ENCODE measurements at places on chromosomes 1 and 21.

- no peak for DNase-seq
These were observed 20.9 kb downstream of the COA7 start for GRCh38 chr1:52677076-52677806.

DNA sequence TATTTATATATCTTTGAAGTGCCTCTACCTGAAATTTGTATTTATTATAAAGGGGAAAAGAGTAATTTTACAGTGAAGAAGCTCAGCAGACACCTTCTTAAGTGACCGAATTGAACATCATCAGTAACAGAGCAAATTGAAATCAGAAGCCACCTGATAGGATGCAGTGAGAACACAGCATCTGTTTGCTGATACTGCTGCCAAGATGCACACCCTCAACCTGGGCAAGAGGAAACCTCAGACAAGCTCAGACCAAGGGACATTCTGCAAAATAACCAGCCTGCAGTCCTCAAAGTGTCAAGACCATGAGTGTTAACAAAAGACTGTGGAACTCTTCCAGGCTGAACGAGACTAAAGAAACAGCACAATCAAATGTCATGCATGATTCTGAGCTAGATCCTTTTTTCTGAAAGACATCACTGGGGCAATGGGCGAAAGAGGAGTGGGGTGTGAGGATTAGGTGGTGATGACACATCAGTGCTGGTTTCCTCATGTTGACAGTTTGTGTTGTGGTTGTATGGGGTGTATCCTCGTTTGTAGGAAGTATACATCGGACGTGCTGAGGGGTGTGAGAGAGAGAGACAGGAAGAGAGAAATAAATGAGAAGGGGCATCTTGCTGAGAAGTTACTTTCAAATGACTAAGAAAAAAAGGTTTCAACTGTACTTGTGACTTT, 103.7 kb downstream of the ABCA4 start:
- no peak for DNase-seq

- DNase-seq, result no peak
These were observed 19.7 kb downstream of the CAMK2N1 start for GRCh38 chr1:20466273-20466672.

DNA sequence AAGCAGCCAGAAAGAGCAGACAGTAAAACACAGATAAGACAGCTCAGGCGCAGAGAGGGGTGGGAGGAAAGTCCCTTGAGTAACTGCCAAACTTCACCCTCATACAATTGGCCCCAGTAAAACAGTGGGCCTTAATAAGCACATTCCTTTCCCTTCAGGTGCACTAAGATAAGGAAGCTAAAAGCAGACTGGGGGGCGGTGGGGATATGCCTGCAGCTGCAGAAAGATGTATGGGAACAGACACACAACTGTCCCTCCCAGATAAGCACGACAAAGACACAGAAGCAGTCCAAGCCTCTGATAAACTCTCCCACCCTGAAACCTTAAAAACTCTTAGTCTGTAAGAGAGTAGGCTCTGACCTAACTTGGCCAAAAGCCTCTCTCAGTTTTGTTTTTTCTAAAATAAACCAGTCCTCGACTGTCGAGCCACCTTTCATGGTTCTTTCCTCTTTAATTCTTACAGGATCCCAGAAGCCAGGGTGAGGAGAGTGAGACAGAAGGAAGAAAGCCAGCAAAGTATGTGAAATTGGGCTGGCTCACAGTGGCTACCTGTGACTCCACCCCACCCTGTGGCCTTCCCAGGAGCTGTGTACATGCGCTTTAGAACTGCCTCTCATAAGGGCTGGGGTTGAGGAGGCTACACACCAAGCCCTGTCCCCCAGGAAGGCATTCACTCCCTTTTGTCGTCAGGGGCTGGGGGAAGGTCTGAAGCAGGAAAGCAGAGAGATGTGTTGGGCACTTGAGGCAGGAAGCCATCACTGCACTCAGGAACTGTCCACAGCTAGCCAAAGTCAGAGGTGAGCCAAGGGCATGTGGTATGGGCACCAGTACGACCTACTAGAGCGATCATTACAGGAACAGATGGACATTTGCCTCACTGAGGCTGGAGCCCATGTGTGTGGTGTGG, 4.6 kb downstream of the PGLYRP4 start:
- DNase-seq, result no peak

DNA sequence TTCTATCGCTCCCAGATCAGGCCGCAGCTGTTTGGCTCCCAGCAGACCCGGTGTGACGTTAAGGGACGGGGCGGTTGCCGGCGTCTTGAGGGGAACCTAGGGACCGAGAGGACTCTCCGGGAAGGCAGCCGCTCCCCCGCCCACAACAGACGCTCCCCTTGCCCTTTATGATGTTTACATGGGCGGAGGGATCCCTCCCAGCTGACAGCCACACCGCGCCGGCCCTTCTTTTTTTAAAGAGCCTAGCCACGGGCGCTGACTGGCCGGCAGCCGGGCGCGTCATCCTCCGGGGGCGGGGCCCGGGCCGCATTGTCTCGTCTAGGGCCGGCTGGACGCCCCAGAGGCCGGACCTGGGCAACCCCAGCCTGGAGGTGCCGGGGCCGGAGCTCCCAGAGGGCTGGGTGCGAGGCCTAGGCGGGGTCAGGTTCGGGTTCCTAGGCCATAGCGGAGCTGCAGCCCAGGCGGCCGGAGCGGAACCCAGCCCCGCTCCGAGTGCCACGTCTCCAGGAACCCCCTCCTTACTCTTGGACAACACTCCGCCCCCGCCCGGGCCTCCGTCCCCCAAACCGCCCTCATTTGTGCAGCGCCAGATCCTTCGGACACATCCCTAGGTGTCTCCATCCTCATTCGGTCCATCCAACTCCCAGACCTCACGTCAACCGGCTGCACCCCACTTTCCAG, at the start of gene PCAT6:
TSS of gene PCAT6 (plus strand) at position 340 of the 681 bp plus-strand sequence.
- DNase-seq, result peak; percentile 83

- no peak for DNase-seq
These were observed 5.9 kb upstream of the PIGR start for GRCh38 chr1:206952171-206952570.

DNA sequence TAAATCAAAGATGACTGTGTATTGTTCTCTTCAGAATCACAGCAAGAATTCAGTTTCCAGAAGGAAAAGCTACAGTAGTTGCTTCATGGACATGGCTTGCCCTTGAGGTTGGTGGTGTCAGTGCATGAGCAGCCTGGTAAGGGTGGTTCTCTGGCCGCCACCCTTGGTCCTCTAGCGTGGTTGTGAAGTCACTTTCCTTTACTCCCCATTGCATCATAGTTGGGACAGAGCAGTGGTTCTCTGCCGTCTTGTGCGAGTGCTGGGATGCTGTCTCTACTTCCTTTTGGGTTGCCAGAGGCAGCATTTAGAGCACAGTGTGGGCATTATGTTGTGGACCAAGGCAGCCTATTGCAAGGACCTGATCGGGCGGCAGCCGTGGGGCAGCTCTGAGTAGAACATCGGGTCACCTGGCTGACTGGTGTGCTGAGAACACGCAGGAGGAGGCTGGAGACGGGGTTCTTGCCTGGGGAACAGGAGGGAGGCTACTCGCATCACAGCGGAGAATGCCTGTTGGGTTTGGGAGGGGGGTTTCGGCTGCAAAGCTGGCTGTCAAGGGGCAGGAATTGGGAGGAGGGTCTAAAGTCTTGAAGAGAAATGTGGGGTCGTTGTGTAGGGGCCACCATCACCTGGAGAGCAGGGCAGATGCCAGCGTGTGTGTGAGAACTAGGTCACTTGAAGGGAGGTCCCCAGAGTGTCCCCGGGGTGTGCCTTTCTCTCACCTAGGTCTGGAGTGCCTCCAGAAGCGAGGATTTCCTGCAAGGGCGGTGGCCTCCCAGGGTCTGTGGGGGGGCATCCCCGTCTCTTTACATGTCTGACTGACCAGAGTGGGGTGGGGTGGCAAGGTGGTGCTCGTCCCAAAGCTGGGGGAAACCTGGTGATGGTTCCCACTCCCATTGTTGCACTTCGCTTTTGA, 6.3 kb downstream of the ARF1 start:
- DNase-seq, result no peak

- no peak for DNase-seq
These were observed 53.1 kb upstream of the FMO3 start for GRCh38 chr1:171037626-171038025.

- DNase-seq, result no peak
These were observed 35.9 kb downstream of the UCK2 start for GRCh38 chr1:165863346-165863745.

DNA sequence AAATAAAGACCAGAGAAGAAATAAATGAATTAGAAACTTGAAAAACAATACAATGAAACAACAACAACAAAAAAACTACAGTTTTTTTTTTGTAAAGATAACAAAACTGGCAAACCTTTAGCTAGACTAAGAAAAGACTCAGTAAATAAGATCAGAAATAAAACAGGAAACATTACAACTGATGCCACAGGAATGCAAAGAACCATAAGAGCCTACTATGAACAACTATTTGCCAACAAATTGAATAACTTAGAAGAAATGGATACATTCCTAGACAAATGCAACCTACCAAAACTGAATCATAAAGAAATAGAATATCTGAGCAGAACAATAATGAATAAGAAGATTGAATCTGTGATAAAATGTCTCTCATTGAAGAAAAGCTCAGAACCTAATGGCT, 742.0 kb downstream of the ADGRL2 start:
- DNase-seq, result no peak

- no peak for DNase-seq
These were observed 74.8 kb downstream of the FNBP1L start for GRCh38 chr1:93522721-93523120.

- no peak for DNase-seq
These were observed 174.7 kb upstream of the SGIP1 start for GRCh38 chr1:66359269-66359668.

All from stimulated activated CD4-positive, alpha-beta T cell treated with anti-CD3 and anti-CD28 coated beads, Interleukin-4, amount 100 ng/mL, for 48 hours (primary cell).